CD4-positive, alpha-beta T cell treated with Interferon alpha-2 for 1 hour (primary cell): ENCODE measurements at places on chromosomes 2 and 18.

DNA sequence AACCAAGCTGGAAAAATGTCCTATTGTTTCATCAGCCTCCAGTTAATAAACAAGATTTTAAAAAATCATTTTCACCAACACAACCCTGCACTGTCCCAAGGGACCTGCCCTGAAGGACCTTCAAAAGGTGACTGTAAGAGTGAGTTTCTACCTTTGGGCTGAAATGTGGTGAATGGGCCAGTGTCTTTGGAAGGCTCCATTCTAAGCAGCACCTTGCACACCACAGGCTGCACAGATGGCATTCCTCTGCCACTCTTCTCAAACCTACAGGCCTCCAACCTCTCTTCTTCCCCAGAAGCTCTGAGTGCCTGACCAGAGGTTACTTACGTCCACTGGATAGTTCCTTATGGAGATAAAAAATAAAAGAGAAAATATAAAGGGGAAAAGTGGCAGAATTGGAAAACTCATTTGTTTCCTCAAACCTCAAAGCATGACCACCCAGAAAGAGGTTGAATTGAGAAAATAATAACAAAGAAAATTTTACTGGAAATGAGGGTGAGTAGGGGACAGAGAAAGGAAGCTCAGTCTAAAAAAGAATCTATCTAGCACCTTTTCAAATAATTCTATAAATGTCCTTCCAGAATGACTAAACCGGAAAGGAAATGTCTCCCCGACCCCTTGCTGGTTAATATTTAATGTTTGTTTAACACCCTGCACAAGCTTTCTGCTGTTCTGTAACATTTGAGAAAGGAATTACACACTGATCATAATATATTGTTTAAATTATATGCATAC, 175.7 kb downstream of the METTL4 start:
- DNase-seq, result no peak

- no peak for DNase-seq
Observed at GRCh38 chr2:207141386-207141785, 24.4 kb downstream of the KLF7 start.

DNA sequence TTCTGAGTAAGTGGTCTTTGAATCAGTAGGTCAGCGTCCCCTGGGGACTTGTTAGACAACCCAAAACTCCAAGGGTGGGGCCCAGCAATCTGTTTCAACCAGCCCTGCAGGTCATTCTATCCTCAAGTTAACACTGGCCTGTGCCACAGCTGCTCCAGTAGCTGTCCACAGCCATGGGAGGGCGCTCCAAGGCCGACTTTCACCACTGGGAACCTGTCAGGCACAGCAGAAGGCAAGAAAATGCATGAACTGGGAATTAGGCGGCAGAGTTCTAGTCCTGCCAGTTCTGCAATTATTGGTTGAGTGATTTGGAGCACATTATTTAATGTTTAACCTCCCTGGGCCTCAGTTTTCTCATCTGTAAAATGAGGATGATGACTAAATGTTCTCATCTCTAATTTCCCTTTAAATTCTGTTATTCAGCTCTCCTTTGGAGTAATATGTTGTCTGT, 17.4 kb upstream of the MRPL33 start:
- peak; percentile 75 for DNase-seq

DNA sequence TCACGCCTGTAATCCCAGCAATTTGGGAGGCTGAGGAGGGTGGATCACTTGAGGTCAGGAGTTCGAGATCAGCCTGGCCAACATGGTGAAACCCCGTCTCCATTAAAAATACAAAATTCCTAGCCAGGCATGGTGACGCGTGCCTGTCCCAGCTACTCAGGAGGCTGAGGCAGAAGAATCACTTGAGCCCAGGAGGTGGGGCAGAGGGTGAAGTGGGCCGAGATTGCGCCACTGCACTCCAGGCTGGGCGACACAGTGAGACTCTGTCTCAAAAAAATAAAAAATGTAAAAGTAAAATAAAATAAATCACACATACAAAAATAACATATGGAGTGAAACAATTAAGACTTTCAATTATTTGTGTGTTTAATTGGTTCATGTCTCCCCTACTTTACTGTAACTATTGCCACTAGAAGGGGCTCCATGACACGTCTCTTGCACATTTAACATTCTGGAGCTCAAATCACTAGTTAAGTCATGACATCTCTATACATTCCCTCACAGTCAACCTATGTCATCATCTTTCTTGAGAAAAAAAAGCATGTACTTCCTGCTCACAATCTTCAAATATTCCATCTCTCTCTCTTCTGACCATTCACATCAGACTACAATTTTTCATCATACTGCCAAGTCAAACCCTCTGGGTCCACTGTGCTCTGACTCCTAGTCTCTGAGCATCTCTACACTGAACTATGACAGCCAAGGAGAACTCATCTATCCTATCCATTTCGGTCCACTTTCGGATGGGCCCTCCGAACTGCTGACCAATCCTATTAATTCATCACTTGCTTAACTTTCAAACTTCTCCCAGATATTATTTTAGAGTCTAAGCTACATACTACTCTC, 6.7 kb downstream of the GFPT1 start:
- no peak for DNase-seq

- no peak for DNase-seq
Observed at GRCh38 chr2:12616456-12617156, 100.1 kb upstream of the TRIB2 start.

- DNase-seq, result no peak
Observed at GRCh38 chr18:42861271-42861670, 254.2 kb downstream of the RIT2 start.

- DNase-seq, result no peak
Observed at GRCh38 chr2:152655880-152656279, 61.4 kb downstream of the PRPF40A start.

DNA sequence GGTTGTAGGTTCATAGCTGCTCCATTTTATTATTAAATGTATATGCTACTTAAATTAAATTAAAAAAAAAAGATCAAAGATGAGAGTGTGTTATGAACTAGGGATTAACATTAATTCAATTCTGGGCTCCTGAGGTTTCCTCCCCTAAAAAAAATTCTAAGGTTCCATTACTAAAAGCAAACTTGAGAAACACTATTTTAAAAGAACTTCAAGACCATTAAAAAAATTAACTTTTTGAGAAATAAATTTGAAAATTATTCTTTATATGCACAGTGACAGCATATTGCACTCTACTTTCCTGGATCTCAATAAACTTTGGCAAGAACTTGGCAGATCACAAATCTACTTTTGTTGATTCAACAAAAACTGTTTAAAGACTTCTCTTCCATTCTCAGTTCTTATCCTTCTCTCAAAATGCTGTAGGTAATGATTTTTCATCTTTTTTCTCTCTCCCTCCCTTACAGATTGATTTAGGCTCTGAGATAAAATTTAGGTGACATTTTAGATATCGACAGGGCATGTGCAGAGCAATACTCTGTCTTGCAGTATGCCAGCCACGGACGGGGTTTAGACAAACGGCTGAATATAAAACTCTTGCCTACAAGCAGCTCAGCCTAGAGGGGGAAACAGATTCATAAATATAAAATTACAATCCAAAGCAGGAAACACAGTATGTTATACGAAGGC, 592 bp upstream of the MARS2 start:
- no peak for DNase-seq

DNA sequence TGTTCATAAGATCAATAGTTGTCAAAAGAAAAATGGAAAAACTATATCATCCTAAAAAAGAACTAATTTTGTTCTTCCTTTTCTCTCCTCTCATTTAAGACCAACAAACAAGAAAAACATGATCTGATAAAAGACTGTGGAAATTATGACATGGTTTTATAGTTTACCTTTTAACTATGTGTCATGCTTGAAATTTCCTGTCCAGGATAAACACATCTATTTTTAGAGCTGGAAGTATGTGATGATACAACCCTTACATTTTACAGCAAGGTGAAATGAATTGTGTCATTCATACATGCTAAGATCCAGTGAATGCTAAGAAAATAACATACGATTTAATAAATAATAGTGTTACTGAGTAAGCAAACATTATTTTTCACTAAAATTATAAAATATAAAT, 89.9 kb downstream of the GULP1 start:
- DNase-seq, result no peak

GRCh38 chr18:54551590-54551989, 39.5 kb upstream of the DYNAP start:
- DNase-seq, result no peak

DNA sequence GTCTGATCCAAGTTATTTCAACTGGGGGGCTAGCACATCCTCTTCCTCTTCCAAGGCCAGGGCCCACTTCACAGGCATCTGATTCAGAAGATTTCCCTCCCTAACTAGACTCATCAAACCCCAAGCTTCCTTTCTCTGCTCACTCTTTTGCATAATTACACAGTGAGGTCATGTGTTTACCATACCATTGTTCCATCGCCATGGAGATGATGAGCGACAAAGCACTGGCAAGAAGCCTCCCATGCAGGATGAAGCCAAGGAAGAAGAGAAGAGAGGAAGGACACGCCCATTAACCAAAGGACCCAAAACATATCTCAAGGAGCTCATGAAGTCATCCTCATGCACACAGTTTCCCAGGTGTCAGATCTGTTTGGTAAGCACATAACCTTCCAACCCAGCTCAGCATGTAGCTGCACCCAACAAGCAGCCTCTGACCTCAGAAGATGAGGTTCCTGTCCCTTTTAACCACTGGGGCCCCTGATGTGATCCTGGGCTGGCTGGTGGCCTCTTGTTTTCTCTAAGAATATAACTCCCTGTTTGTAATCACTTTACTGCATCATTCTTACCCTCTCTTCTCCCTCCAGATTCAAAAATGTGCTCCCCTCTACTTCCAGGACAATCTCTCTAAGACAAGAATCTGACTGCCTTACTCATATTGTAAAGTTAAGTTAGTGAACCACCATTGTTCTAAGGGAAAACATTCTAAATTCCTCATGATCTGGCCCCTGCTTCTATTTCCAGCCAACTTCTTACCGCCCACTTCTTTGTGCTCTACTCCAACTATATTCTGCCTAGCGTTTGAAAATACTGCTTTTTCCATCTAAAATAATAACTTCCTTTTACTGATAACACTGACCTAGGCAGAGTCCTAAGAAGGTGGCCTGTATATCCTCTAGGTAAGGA, 190.1 kb downstream of the TTC32 start:
- DNase-seq, result no peak

DNA sequence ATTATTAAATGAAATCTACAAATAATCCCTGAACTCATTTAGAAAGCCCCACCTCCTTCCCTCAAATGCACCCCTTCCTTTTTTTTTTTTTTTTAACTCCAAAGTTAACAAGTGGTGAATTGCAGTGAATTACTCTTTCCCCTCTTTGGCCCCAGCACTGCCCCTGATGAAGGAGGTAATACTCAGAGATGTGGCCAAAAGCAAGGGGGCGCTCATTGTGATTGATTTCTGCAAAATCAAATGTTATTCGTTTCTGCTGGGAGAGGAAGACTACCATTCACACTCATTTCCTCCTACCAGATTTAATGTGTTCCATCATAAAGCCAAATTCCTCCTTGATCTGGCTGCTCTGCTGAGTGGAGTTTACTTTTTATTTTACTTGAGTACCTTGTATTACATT, 259.4 kb downstream of the GPD2 start:
- no peak for DNase-seq

DNA sequence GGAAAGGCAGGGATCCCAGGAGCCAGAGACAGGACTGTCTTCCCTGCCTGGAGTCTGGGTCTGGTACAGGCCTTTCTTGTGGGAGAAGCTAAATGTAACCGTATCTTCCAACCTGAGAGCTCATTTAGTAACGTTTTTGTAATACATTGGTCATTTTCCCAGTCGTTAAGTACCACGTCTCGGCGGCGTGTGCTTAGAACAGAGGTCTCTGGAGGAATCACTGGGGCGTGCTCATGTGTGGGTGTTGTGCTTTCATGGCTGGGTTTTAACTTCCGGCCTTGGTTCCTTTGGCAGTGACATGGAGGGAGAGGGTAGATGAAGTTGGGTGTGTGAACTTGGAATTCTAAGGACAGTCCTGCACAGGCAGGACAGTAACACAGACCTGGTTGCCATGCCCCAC, 79.7 kb downstream of the NCK2 start:
- DNase-seq, result no peak

GRCh38 chr2:186399082-186399644, 86.9 kb upstream of the ZC3H15 start:
- no peak for DNase-seq

GRCh38 chr2:16105669-16106281, 165.4 kb downstream of the MYCN start:
- DNase-seq, result no peak

GRCh38 chr2:206836722-206837121, 71.3 kb downstream of the FASTKD2 start:
- no peak for DNase-seq

- no peak for DNase-seq
Observed at GRCh38 chr18:7945882-7946281, 378.8 kb downstream of the PTPRM start.

DNA sequence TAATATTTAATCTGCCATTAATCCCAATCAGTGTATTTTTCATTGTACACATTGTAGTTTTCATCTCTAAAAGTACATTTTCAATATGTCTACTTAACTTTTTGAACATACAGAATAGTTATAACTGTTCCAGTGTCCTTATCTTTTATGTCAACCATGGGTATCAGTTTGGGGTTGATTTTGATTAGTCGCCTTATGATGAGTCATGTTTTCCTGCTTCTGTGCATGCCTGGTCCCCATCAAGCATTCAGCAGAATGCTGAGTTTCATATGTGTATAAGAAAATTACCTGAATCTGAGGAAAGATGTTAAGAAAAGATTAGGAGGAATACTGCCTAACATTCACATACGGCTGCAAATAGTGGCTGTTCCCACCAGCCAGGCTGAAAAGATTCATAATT, 17.7 kb downstream of the SPDYA start:
- no peak for DNase-seq

- DNase-seq, result no peak
Observed at GRCh38 chr2:99648906-99649789, 159.3 kb upstream of the REV1 start.

DNA sequence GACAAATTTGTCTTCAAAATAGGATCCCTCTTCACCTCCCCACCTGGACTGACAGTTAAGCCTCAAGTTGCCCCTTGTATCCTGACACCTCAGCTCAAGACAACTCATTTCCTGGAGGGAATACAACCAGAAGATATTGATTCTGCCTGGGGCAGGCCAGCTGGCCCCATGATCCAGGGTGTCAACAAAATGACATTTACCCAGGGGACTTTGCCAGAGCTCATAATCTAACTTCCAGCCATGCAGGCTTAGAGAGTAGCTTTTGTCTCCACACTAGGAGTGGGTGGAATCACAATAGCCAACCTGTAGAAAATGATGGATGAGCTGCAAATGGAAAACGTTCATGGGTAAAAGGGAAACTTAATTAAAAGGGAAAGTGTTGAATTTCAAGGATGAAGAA, 220.1 kb upstream of the DPP10 start:
- no peak for DNase-seq

- DNase-seq, result peak; percentile 39
Observed at GRCh38 chr2:70046534-70046933, 40.7 kb upstream of the PCBP1 start.
